ENCODE measurements at places on chromosomes 3 and 15.

- DNase-seq: no peak
These were observed 17.5 kb downstream of the ANKRD63 start for GRCh38 chr15:40265355-40265754.

GRCh38 chr15:74398183-74398582 is 30.7 kb upstream of the CYP11A1 start:
- no peak for DNase-seq

DNA sequence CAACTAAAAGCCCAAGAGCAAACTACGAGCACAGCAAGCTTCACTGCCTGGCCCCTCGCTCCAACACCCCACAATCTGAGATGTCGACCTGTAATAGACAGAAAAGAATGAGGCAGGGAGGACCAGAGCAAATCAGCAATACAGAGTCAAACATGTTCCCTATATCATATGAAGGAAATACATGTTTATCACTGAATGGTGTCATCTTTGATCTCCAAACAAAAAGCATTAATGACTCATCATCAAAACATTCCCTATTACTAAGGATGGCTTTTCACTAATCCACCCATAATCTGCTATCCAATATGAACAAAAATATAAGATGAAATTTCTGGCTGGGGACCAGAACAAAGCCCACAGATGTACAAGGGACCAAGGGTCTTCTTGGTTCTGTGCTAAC is 34.7 kb downstream of the MYO5A start:
- DNase-seq: no peak

GRCh38 chr3:146796078-146796477 is 190.9 kb upstream of the PLSCR5 start:
- DNase-seq: no peak

GRCh38 chr3:47017504-47018268 is 38.2 kb downstream of the NBEAL2 start:
- DNase-seq: no peak

GRCh38 chr15:57545995-57546394 is 45.7 kb upstream of the MYZAP start:
- no peak for DNase-seq

GRCh38 chr15:41437448-41437847 is 20.6 kb downstream of the RTF1 start:
- no peak for DNase-seq

All from activated CD4-positive, alpha-beta T cell treated with anti-CD3 and anti-CD28 coated beads, Interleukin-2, amount 50 U/mL, for 24 hours (primary cell).